ENCODE measurements at places on chromosomes 5 and 9. TPM values are rescaled to one million over a fixed set of nuclear protein-coding genes. Genes with fewer than 3 reads are reported as not detected.
A peak's percentile ranks its signal among the peaks of the same experiment; 100 is the strongest.

CD72 gene
- 293 TPM for polyA plus RNA-seq

TERT gene
- polyA plus RNA-seq: not detected

- H3K4me3 ChIP-seq: peak overlapping the region; percentile 91
- H3K27me3 ChIP-seq: peaks cover 44% of the 10 kb centered on the region
- peaks cover 21% of the 10 kb centered on the region for H3K4me1 ChIP-seq
- H3K27ac ChIP-seq: no peak overlapping the region
- peak; percentile 28 for DNase-seq
These were observed 2.8 kb upstream of the EFNA5 start for GRCh38 chr5:107673368-107674136.

DNA sequence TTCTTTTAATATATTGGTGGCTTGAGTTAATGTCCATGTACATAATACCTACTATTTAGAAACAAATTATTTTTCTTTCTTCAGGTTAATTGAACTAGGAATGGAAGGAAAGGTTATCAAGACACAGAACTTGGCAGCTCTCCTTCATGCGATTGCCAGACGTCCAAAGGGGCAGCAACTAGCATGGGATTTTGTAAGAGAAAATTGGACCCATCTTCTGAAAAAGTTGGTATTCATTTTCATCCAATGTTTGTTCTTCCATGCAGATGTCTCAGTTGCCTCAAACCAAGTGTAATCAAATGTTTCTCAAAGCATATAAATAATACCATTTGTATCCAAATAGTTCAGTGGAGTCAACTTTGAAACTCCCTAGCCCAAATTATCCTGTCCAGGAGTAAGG, 22.6 kb upstream of the LNPEP start:
- no peak overlapping the region for H3K27ac ChIP-seq
- peaks cover 17% of the 10 kb centered on the region for H3K36me3 ChIP-seq
- peaks cover 7% of the 10 kb centered on the region for H3K4me1 ChIP-seq
- DNase-seq: no peak

DNA sequence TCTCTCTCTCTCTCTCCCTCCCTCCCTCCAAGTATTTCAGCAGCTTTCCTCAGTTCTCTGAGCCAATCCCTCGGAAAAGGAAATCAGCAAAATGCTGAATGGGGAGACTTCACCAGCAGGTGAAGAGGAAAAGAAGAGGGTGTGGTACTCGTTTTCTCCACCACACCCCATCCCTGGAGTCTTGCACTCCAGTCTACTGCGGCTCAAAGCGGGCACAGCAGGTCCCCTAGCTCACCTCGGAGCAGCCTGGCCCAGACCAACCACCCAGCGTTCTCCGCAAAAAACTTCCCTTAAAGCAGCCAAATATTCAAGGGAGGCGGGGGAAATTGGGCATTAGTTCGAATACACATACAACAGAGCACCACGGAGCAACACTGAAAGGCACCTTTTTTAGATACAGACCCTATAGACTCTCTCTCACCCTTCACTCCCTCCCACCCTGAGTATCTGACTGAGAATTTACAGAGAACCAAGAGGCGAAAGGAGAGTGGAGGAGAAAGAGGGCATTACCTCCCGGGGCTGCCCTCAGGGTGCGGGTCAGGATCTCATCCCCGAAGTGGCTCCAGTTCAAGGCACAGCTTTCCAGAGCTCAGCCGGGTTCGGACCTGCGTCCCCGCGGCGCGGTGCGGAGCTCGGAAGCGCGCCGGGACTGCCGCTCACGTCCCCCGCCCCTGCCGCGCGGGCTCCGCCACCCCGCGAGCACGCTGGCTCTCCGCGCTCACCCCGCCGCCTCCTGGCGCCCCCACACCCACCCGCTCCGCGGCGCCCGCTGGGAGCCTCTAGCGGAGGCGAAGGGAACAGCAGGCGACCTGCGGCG, 1638.5 kb upstream of the C9orf72 start:
- no peak overlapping the region for H3K27ac ChIP-seq
- no peak for DNase-seq
- peaks cover 14% of the 10 kb centered on the region for H3K4me1 ChIP-seq
- peaks cover 8% of the 10 kb centered on the region for H3K36me3 ChIP-seq
- H3K27me3 ChIP-seq: peaks cover 62% of the 10 kb centered on the region
- H3K4me3 ChIP-seq: no peak overlapping the region
